ENCODE measurements at places on chromosomes 1 and 21. TPM values are rescaled to one million over a fixed set of nuclear protein-coding genes. Genes with fewer than 3 reads are reported as not detected.

DNA sequence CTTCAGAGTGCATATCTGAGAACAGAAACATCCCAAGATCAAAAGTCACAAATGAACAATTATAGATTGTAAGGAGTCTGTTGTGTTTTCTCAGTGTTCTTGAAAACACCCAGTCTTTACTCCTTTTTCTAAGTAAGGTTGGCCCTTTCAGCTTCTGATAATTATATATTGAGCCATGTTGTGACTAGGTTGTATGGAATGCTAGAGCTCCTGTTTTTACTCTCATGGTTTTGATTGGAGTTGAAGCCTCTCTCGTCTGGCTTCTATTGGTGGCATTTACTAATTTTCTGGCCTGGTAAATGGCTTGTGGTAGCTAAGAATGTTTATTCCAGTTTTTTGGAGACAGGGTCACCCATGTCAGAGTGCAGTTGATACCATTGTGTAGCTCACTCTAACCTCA is 84.7 kb downstream of the NDUFS5 start:
- DNase-seq: no peak

DNA sequence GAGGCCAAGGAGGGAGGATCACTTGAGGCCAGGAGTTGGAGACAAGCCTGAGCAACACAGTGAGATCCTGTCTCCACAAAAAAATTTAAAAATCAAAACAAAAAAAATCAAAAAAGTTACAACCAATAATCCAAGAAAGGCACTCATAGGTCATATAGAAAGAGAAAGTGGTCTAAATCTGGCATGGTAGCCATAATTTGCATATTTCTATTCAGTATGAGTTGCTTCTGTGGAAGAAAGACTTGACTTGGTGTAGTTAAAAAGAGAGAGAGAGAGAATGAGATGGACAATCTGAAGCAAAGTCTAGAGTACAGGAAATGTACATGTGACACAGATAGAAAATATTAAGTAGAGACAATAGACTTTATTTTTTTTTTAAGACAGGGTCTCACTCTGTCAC is 22.5 kb downstream of the JMJD4 start:
- DNase-seq: no peak

DNA sequence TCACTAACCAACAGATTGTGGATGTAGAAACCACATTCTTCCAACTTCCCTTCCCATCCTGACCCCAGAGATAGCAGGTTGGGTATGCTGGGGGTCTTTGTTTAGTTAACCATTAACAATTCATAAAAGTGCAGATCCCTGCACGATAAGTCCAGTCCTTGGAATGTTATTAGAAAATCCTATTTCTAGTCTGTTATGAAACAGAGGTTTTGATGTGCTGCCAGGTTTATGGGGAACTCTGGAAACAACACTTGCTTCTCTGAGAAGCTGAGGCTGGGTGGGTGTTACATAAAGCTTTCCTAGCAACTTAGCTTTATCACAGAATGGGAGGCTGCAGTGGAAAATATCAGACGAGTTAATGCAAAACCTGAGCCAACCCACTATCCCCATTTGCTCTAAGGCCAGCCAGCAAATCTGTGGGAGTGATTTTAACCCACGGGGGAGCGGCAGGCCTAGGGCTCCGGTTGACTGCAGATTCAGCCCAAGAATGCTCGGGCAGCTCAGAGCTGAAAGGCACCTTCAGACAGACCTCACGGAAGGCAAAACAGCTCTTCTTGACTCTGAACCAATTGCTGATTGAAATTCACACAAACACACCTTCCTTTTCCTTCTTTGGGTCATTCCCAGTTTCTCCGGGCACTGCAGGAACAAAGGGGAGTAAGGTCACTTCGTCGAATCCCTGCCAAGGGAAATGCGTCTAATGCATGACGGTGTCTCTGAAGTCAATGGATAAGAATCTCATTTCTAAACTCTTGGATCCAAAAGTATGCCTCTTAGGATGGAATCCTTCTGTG is 111.7 kb upstream of the IRF2BP2 start:
- no peak for DNase-seq

DNA sequence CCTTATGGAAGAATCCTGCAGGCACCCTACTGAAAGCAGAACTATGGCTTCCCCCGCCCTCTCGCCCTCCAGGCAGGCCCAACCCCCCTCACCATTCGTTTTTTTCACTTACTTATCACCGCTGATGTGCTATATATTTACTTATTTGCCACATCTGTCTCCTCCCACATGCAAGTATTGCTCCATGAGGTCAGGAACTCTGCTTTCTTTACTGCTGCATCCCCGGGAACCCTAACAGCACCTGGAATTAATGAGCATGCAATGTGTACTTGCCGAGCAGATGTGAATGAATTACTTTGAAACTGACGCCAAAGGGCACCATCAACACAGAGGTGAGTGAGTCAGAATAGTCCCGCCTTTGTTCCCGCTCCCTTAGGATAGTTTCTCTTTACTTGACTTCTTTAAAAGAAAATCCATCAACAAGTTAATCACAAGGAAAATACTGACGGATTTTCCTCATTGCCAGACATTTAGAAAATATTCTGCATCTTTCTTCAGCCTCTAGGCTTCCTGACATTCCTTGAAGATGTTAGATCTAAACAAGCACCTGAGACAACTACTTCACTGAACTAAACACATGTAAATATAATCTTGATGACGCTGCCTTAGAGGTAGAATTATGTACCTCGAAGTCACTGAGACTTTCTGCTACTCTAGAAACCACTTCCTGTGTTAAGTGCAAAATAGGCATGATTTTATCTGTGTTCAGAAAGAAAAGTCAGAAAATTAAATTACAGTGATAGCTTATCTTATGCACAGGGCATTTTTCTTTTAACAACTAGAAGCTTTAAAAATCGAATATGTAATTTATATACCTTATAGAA is 17.5 kb upstream of the RAB4A start:
- DNase-seq: no peak

Gene C1QTNF12
- polyA plus RNA-seq: 10.3 TPM
